Uterus (tissue), 4 donors: ENCODE measurements at places on chromosomes 7 and 10. TPM values are rescaled to one million over a fixed set of nuclear protein-coding genes. Genes with fewer than 3 reads are reported as not detected.

GRCh38 chr10:114420811-114421485, 16.6 kb upstream of the AFAP1L2 start:
- H3K36me3 ChIP-seq: no peaks in the 10 kb centered on the region
- H3K4me1 ChIP-seq: no peaks in the 10 kb centered on the region
- no peak overlapping the region for H3K4me3 ChIP-seq
- H3K27ac ChIP-seq: no peak overlapping the region

GRCh38 chr10:15879058-15879457, 18.8 kb upstream of the MINDY3 start:
- no peaks in the 10 kb centered on the region for H3K27me3 ChIP-seq
- no peak overlapping the region for H3K4me3 ChIP-seq
- no peaks in the 10 kb centered on the region for H3K36me3 ChIP-seq

DNA sequence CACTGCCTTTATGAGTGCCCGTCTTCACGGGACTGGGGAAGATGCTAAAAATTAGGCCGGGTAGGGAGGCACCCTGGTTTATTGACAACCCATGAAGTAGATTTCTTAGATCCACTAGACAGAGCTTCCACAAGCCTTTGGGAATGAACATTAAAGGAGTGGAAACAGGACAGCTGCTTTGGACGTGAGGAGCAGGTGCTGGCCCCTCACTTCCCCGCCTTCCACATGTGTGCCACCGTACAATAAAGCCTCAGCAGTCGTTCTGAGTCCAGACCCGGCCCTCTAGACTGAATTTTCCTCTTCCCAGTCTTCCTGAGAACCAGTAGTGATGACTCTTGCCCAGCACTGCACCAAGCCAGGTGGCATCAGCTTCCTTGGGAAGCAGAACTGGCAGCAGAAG, 282.4 kb downstream of the CELF2 start:
- H3K4me3 ChIP-seq: no peak overlapping the region
- no peaks in the 10 kb centered on the region for H3K4me1 ChIP-seq
- H3K27me3 ChIP-seq: no peaks in the 10 kb centered on the region
- no peak overlapping the region for H3K27ac ChIP-seq
- DNase-seq: no peak

Gene CABCOCO1
- total RNA-seq: 1.9 TPM

- no peak overlapping the region for H3K4me3 ChIP-seq
- no peaks in the 10 kb centered on the region for H3K36me3 ChIP-seq
- no peak overlapping the region for H3K27ac ChIP-seq
Observed at GRCh38 chr7:119522263-119522662, 750.7 kb upstream of the KCND2 start.

- DNase-seq: no peak
- no peak overlapping the region for H3K27ac ChIP-seq
- H3K4me1 ChIP-seq: no peaks in the 10 kb centered on the region
- H3K27me3 ChIP-seq: no peaks in the 10 kb centered on the region
- H3K4me3 ChIP-seq: no peak overlapping the region
- no peaks in the 10 kb centered on the region for H3K36me3 ChIP-seq
Observed at GRCh38 chr7:38773430-38773829, 135.6 kb downstream of the VPS41 start.

DNA sequence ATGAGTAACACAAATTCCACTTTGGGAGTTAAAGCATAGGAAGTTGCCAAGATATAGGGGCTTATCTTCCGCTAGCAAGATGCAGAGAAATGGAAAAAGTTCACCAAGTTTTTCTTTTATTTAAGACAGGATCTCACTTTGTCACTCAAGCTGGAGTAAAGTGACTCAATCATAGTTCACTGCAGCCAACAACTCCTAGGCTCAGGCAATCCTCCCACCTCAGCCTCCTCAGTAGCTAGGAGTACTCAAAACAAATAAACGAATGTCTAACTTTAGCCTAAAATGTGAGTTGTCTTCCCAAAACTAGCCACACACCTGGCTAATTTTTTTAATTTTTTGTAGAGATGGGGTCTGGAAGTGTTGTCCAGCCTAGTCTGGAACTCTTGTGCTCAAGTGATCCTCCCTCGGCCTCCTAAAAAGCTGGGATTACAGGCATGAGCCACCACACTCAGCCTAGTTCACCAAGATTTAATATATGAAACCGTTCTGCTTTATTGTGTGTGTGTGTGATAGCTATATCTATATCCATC, 9.9 kb downstream of the VIM start:
- H3K27me3 ChIP-seq: no peaks in the 10 kb centered on the region
- H3K4me1 ChIP-seq: peaks cover 7% of the 10 kb centered on the region
- H3K27ac ChIP-seq: no peak overlapping the region
- no peak overlapping the region for H3K4me3 ChIP-seq
